Stimulated activated CD8-positive, alpha-beta memory T cell treated with anti-CD3 and anti-CD28 coated beads, Interleukin-15, amount 100 ng/mL, for 24 hours (primary cell): ENCODE measurements at places on chromosomes 4 and X.

DNA sequence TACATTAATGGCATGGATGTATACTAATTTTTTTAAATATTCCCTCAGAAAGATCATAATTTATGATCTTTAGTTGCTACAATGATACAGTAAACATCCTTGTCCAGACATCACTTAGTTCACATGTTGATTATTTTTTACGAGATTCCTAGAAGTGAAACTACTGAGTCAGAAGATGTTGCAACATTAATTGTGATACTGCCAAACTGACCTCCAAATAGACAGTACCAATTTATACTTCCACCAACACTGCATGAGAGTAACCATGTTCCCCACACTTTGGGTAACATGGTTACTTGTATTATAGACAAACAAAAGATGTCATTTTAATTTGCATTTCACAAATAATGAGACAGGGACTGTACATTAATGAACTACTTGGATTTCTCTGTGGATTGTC, 19.6 kb downstream of the RCHY1 start:
- no peak for DNase-seq

DNA sequence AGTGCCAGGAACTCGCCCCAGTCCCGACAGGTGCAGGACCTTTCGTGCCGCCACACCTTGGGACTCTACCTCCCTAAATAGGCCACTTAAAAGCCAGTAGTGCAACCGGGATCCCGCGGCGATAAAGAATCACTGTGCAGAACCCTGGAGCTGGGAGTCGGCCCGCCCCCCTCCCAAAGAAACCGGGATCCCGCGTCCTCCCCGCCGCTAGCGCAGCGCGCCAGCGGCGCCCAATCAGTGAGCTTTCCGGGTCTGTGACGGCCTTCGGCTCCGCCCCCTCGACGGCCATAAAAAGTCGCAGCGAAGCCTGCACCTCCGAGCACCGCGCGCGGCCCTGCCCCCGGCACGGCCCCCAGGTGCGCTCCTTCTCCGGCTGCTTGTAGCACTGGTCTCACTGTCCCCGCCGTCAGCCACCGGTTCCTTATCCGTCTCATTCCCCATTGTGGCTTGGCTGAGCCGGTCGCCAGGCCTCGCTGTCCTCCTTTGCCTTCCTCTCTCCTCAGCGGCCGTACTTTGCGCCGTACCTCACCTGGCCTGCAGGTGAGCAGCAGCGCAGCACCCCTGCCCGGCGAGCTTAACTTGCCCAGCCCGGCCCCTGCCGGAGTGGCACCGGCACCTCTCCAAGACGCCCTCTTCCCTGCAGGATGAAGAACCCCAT, at the start of gene LRAT:
TSS of gene LRAT (plus strand) at position 318 of the 658 bp plus-strand sequence. CDS start at position 645, 327 bp downstream.
- DNase-seq, result no peak

- no peak for DNase-seq
These were observed 1.5 kb upstream of the IRAK1 start for GRCh38 chrX:154021131-154021611.

DNA sequence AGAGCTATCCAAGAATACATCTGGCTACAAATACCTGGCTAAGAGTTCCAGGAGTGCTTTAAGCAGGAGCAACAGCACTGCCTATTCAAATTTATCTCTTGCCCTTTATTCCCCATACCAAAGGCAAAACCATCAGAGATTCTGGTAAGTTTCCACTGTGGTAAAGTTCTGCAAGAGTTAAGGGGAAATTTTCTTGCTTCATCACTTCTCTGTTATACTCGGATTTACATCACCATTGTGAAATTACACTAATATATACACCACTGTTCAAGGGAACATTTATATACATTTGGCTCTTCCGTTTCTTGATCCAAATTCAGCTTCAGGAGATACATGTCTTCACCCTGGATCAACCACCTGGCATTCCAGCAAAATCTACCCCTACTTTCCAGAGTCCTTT, 70.8 kb upstream of the PTPN13 start:
- no peak for DNase-seq

DNA sequence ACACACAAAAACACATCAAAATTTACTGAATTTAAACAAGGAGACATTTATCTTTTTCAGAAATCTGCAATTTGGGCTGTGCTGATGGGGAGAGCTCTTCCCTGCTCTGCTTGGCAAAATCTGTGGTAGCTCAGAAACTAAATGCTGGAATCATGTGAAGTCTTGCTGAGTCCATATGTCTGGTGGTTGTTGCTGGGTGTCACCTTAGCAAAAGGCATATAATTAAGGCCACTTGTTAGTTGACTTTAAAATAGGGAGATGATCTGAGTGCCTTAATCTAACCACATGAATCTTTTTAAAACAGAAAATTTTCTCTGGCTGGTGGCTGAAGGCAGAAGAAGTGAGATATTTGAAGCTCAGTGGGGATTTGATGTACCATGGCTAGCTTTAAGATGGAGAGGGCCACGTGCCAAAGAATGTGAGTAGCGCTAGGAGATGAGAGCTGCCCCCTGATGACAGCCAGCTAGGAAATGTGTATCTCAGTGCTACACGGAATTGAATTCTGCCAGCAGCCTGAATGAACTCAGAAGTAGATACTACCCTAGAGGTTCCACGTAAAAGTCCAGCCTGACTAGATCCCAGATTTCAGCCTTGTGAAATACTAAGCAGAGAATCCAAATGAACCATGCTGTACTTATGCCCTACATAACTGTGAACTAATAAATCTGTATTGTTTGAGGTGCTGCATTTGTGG, 7.6 kb upstream of the GUF1 start:
- no peak for DNase-seq
